ENCODE measurements at places on chromosomes 2 and 18.

- DNase-seq: no peak
Measured at GRCh38 chr2:152468899-152469692, 134.1 kb downstream of the FMNL2 start.

- no peak for DNase-seq
Measured at GRCh38 chr18:58168221-58168620, 124.2 kb downstream of the NEDD4L start.

GRCh38 chr2:202005272-202005887, 28.3 kb upstream of the FZD7 start:
- DNase-seq: no peak

DNA sequence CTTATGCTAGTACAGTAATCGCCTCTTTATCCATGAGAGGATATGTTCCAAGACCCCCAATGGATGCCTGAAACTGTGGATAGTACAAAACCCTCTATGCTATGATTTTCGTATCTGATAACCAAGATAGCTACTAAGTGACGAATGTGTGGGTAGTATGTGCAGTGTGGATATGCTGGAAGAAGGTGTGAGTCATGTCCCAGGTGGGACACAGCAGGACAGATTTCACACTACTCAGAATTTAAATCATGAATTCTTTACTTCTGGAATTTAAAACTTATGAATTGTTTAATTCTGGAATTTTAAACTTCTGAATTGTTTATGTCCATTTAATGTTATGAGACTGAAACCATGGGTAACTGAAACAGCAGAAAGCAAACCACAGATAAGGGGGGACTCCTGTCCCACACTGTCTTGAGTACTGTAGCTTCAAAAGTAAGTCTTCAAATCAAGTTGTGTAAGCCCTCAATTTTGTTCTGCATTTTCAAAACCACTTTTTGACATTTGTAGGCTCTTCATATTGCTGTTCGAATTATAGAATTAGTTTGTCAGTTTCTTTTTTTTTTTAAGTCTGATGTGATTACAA, 116.0 kb downstream of the LTBP1 start:
- DNase-seq: no peak

DNA sequence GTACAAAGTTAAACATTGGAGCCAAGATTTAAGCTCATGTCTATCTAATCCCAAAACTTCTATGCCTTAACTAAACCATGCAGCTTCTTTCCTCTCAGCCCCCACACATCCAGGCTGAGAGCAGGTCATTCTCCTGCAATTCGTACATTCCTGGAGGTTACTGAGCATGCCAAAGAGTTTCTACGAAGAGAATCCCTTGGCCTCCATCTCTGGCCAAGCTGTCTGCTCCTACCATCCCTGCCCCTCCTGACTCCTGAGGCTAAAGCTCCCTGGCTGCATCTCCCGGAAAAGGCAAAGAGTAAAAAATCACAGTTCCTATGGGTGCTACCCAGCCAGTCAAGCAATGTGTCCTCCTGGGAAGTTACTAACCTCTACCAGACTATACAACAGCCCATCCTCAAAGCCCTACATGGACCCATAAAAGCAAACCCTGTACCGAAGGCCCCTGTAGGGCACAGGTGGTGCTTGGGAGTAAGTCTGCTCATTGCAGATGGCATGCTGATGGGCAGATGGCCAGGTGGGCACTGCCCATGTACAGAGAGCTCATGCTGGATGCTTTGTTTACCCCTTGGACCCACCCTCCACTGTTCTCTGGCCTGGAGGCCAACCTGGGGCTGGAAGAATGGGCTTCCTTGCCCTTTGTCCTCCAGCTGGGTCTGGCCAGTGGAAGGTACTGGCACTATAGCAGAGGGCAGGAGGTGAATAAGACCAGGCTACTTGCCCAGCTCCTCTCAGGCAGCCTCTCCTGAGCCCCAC, 99.5 kb downstream of the TTC32 start:
- DNase-seq: no peak

GRCh38 chr2:28582595-28582994, 86.7 kb downstream of the PLB1 start:
- DNase-seq: no peak

DNA sequence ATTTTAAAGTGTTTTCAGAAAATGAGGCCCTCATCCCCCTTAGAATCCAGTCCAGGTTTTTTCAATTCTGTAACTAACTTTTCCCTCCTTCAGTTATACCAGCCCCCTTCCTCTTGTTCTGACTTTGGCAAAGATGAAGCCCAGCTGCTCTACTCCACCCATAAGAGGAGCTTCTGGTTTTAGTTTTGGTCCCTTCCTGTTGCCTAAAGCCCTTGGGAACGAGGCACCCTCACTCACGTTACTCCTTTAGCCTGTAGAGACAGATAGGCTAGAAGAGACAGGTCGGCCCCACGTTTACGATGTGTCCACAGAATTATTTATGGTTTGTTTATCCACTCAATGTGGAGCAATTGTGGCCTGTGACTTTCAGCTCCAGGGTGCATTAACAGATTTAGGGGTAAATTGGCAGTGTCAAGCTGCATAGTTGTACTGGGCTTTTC, 454.2 kb upstream of the TNP1 start:
- no peak for DNase-seq

GRCh38 chr2:28391564-28392296, 928 bp upstream of the FOSL2 start:
- peak; percentile 69 for DNase-seq

GRCh38 chr2:3487432-3487831, 31.9 kb downstream of the ADI1 start:
- no peak for DNase-seq

DNA sequence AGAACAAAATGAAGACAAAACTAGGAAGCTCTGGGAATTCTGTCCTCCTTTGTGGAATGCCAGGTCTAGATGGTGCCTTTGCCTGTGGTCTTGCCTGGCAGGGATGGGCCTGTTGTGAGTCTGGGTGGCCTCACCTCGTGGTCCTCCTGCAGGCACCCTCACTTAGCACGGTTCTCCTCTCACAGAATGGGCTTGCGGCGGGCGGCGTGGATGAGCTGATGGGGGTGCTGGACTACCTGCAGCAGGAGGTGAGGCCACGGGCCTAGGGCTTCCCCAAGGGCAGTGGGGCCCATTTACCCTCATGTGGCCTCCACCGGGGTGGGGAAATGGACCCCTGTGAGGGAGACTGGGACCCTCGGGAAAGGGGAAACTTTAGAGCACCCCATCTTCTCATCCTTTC, 42.3 kb downstream of the PLB1 start:
- no peak for DNase-seq

- no peak for DNase-seq
Measured at GRCh38 chr18:44765456-44765855, 84.8 kb downstream of the SETBP1 start.

- no peak for DNase-seq
Measured at GRCh38 chr2:122101319-122101718, 345.9 kb downstream of the TSN start.

- no peak for DNase-seq
Measured at GRCh38 chr2:40451918-40452605, at the start of gene SLC8A1. SLC8A1 (minus strand) TSS chr2:40452090.

DNA sequence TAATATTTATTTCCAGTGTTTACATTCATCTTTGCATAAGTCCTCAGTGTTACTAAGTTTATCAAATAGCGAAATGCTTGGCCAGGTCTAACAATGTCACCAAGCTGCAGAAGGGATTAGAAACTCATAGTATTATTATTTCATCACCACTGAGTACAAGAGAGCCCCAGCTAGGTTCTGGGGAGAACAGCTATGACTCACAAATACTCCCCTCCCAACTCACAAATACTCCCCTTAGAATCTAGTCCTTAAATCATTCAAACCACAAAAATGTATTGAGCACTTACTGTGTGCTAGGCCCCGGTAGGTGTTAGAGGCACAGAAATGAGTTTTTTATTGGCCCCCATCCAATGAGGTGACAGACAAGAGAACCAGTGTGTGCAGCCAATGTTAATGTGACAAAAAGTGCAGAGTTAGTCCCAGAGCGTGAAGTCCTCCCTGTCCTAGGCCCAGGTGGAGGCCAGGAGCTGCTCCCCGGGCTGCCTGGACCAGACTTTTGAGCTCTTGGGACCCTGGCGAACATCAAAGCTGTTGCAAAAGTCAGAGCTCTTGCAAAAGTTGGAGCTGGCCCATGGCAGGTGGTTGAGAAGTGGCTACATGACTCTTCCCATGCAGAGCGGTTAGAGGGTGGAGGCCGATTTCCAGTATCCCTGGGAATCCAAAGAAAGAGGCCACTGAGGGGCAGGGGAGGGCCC, 9.8 kb downstream of the STEAP3 start:
- DNase-seq: peak; percentile 40

GRCh38 chr2:24910245-24910644, 9.8 kb downstream of the ADCY3 start:
- no peak for DNase-seq

GRCh38 chr2:146992466-146992865, 852.4 kb upstream of the ACVR2A start:
- no peak for DNase-seq

DNA sequence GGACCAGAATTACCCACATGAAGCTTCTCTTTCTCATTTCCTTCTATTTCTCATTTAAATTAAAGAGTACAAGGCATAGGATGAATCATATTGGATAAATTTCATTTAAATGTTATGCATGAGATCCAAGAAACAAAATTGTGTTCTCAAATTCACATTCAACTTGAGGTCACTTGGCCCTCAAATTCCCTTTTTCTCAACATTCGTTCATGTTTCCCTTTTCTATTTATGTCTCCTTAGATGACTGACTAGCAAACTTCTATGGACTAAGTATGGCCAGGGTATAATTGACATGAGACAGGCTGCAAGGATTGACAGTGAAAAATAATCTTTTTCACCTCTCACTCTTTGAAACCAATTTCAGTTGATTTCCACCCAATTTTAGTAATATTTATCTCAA, 4.0 kb upstream of the LDLRAD4 start:
- no peak for DNase-seq

DNA sequence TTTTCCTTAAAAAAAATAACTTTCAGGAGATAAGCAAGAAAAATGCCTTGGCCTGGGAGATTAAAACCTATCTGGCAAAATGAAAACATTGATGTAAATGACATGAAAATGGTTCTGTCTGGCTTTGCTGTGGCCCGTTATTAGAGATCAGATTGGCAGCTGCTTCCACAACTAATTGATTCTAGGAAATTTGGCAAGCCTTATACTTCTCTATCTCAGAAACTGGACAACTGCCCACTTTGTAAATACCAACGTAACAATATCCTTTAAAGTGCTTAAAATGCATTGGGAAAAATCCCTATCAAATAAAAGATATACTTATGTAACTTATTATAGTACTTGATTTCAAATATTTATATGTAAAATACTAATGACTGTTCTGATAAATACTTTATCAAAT, 14.2 kb upstream of the SKA1 start:
- no peak for DNase-seq

DNA sequence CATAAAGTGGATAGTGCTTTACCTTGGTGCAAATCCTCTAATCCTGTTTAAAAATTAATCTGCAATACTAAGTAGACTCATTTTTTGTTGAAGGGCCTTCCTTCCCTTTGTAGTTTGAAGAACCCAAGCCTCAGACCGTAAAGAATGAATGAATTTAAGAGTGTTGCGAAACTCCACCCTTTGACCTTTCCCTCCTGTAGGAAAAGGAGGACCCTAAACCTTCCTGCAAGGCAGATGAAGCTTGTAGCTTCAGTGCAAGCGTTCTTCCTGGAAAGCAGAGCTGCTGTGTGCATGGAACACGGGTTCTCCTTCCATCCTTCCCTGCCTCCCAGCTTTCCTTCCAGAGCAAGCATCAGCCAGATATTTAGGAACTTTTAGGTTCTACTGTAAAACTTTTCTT, 1.7 kb downstream of the IMPA2 start:
- DNase-seq: no peak

GRCh38 chr2:61018318-61018755, 282 bp upstream of the PUS10 start:
- DNase-seq: peak; percentile 45

DNA sequence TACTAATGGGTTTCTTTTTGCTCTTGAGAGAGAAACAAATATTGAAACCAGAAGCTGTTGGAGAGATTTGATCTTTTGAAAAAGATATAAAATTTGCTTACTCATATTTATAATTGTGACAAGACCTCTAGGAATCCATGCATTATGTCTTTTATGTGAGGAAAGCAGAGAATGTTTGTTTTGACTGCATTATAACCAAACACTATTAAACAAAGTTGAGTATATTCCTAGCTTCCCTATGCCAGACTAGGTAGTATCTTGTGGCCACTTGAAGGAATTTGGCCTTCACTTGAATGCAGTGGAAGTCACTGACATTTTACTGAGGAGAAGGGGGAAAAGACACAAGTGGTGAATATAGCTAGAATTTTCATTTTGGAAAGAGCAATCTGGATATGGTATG, 521.8 kb upstream of the ZEB2 start:
- DNase-seq: no peak
